ENCODE measurements at places on chromosomes 11 and 22. TPM values are rescaled to one million over a fixed set of nuclear protein-coding genes. Genes with fewer than 3 reads are reported as not detected.

UPK2 gene
- not detected for total RNA-seq

YIF1A gene
- total RNA-seq: 70.6 TPM

SPDYC gene
- not detected for total RNA-seq

MMP13 gene
- total RNA-seq: not detected

HPS4 gene
- total RNA-seq: 37.0 TPM

RFPL2 gene
- not detected for total RNA-seq

LRRC56 gene
- total RNA-seq: 0.36 TPM

OR5L2 gene
- not detected for total RNA-seq

HOATZ gene
- total RNA-seq: not detected

MS4A15 gene
- not detected for total RNA-seq

MS4A3 gene
- total RNA-seq: not detected

EXPH5 gene
- total RNA-seq: 0.22 TPM

MRGPRX1 gene
- not detected for total RNA-seq

MS4A4A gene
- total RNA-seq: not detected

APOL6 gene
- 3.9 TPM for total RNA-seq

PKNOX2 gene
- total RNA-seq: 0.13 TPM

OR51F2 gene
- total RNA-seq: not detected

OR10A2 gene
- total RNA-seq: not detected

DEFB131B gene
- total RNA-seq: not detected

MS4A1 gene
- total RNA-seq: not detected

GRIK4 gene
- 0.07 TPM for total RNA-seq

PHOX2A gene
- total RNA-seq: not detected

GTSE1 gene
- 45.3 TPM for total RNA-seq

KCNC1 gene
- total RNA-seq: not detected

CHRM1 gene
- not detected for total RNA-seq

Measured in thoracic aorta endothelial cell (primary cell).